ENCODE measurements at places on chromosomes 7 and 10.

GRCh38 chr7:28083164-28083997 is 97.2 kb downstream of the JAZF1 start:
- no peak for DNase-seq

DNA sequence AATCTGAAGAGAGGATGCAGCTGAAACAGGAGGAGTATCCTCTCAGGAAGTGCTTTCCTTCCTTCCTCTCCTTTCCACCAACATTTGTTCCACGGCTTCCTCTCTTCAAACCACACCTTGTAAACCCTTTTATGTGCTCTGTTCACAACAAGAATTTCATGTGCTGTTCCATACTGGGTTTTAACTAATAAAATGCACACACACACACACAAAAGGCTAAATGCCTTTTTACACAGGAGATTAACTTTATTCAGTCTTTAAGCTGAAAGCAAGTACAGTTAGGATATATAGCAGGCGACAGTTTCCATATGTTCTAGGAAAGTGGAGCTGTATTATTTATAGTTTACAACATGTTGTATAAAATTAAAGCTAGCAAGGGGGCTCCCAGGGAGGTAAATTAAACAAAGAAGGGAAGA is 106.7 kb downstream of the REEP3 start:
- no peak for DNase-seq

DNA sequence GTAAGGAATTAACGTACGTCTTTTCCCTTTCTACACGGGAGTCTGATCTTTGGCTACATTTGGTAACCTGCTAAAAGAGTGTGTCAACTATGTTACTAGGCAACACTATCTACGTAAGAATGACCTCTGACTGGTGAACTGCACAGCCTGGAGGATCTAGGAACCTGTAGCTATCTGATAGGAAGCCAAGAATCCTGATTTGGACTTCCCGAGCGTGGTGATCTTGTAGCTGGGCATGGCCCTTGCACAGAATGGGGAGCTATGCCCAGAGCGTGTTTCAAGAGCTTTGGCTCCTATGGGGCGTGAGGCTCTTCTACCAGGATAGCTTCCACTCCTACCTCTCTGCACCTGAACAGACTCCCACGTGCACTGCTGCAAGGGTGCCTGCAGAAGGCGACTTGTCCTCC is 157.5 kb downstream of the TAX1BP1 start:
- DNase-seq, result no peak

GRCh38 chr7:24213311-24213710 is 70.7 kb upstream of the NPY start:
- no peak for DNase-seq

DNA sequence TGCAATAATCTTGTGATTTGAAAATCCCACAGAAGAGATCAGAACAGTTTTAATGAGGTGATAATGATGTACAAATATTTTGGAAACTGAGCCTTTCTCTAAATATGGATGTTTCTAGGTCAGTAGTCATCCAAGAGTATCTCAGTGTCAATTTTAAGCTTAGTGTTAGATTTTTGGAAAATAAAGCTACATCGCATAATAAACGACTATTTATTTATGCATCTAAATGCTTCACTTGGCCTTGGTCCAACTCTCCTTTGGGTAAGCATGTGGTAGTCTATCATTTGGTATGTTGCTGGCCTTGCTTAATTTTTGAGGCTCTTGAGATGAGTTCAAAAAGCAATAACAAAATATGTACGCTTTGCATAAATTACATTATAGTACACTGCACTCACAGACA is 5.4 kb upstream of the PPP1R9A start:
- DNase-seq, result no peak

GRCh38 chr10:1475771-1476454 is 261.4 kb downstream of the ADARB2 start:
- no peak for DNase-seq

DNA sequence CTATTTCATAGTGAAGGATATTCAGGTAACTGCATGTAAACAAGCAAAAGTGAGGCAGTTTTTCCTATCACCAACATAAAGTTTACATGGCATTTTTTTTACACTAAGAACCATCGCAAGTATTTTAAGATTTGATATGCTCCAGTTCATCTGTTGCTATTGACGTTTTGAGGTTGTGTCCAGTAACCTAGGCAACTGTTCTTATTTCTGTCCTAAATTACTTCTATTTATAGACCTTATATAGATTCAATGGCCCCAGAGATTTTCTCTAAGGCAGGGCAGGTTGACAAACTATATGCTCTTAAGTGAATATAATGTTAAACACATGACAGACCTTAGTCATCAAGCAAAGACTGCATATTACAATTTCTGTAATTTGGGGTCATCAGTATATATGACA is 830.2 kb upstream of the LRRTM3 start:
- DNase-seq, result no peak

DNA sequence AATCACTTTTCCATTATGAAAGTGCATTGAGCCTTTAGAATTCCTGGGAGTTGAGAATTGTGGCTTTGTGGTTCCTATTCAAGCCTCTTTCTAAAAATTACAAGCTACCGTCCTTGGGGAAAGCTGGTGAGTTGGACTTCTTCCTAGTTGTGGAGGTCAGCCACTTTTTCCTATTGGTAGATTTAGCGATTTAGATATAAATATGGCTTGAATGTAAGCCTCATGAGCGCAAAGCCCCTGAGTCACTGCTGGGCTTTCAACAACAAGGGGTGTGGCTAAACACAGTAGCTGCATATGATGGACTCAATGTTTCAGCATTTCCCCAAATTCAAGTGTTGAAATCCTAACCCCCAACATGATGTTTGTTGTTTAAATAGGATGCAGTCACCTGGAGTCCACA is 150.0 kb upstream of the IGFBP3 start:
- no peak for DNase-seq

- DNase-seq, result no peak
Observed at GRCh38 chr7:47408675-47409074, 173.2 kb downstream of the TNS3 start.

- DNase-seq, result no peak
Observed at GRCh38 chr10:115094416-115095140, 1.4 kb downstream of the ATRNL1 start.

DNA sequence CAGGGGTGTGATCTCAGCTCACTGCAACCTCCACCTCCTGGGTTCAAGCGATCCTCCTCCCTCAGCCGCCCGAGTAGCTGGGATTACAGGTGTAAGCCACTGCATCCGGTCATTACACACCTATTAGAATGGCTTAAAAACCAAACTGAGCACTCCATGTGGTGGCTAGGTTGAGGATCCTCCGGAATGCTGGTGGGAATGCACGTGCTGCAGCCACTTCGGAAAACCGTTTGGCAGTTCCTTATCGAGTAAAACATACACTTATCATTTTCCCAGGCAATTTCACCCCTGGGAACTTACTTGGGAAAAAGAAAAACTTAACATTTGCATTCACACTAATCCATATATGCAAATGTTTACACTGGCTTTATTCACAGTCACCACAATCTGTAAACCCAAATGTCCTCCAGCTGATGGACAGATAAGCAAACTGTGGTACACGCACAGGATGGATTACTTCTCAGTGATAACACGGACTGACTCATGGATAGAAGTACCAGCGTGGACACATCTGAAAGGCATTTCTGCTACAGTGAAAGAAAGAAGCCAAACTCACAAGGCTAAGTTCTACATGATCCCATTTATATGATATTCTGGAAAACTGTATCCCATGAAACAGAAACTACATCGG is 20.4 kb downstream of the RFC2 start:
- no peak for DNase-seq

DNA sequence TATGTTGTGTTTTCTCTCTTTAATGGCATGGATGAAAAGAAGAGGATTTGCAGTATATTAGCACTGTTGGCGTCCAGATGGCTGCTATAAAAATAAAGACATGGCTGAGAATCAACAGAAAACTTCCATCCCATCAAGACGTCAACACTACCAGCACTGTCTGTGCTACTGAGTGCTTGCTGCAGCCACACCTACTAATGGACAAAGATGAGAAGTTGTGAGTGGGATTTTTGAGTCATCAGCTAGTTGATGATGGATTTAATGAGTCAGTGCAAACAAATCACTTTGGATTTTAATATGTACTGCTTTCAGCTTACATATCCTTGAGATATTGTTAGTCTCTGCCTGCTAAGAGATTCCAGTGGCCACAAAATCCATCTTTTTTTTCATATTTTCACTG is 631.0 kb upstream of the ANKRD30A start:
- no peak for DNase-seq

- no peak for DNase-seq
Observed at GRCh38 chr10:89466599-89467035, 52.2 kb downstream of the IFIT5 start.

- no peak for DNase-seq
Observed at GRCh38 chr10:71332466-71332865, 13.4 kb downstream of the SLC29A3 start.

DNA sequence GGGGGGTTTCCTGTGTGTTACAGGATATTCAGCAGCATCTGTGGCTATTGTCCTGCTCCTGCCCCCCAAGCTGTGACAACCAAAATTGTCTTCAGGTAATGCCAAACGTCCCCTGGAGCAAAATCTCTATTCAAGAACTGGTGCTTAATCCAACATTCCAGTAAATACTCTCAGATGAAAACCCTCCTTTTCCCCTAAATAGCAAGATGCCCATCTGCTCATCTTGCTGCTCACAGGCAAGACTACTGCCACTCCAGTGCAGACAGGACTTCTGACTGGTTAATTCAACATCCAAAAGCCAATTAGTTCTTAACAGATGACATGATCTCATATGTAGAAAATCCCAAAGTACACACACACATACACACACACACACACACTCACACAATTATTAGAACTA is 20.5 kb upstream of the JAZF1 start:
- DNase-seq, result no peak
